ENCODE measurements at places on chromosomes 2 and 18.

- DNase-seq = no peak
These were observed 93.8 kb downstream of the EDAR start for GRCh38 chr2:108895188-108895587.

DNA sequence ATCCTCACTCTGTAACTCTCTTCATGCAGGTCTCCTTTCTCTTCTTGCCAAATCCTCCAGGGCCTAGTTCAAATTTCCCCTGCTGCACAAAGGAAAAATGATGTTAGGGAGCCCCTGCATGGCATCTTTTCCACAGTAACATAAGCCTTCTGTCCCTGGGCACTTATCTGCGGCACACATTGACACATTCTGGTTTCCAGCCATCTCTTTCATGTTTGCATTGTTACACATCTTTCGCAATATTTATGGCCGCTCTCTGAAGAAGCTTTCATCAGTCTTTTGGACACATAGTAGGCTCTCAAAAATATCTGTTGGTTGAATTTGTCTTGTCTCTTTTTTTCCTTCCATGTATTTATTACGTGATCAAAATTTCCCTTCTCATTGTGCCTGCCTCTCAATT lies 1806.1 kb upstream of the PIK3C3 start:
- no peak for DNase-seq

DNA sequence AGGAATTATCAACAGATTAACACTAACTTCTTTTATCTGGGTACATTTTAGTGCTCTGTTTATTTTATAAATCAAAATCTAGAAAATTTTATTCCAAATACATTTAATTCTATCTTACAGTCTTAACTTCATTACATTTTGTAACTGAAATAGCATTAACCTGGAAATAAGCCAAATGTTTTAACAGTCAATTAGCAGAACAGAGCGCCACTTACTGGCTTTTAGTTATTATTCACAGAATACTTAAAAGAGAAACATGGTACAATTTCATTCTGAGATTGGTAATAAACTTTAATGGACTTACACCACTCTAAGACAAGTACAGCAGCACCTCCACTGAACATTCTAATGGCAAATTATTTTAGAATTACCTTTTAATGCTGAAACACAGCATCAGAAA lies 38.6 kb downstream of the SS18 start:
- DNase-seq = no peak

DNA sequence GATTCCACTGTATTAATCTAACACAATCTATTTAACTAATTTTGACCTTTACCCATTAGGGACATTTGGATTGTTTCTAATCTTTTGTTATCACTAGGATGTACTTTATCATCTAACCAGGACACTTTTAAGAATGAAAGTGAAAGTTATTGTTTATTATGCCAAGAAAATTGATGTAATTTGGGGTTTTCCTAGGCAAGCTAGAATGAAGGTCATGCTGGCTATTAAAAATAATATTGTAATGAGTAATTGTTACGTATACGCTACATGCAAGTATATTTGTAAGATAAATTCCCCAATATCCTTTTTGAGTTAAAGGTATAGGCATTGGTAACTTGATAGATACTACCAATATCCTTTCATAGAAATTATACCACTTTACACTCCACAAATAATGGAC lies 74.6 kb downstream of the COL5A2 start:
- no peak for DNase-seq

DNA sequence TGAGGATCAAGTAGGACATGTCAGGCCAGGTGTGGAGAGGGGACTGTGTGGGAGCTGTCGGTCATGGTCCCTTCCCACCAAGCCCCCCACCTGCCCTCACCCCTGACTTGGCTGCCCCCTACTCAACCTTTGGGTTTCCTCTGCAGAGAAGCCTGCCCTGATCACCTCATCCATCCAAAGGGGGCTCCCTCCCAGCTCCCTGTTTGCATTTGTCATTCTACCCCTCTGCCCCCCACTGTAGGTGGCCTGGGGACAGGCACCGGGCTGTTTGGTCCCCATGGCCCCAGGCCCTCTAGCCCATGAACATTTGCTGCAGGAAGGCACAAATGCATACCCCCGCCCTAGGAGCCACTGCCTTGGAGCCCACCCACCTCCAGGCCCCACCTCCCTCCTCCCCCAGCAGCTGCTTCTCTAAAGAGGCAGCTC lies 115.0 kb downstream of the SMAD7 start:
- DNase-seq = no peak

GRCh38 chr18:24267878-24268277 lies 129.0 kb downstream of the CABYR start:
- no peak for DNase-seq

GRCh38 chr2:164449706-164450105 lies 171.6 kb downstream of the GRB14 start:
- DNase-seq = no peak

GRCh38 chr2:121809607-121810006 lies 54.2 kb downstream of the TSN start:
- DNase-seq = no peak

- DNase-seq = no peak
These were observed 172.8 kb downstream of the CD226 start for GRCh38 chr18:69774831-69775230.

- DNase-seq = no peak
These were observed 87.5 kb downstream of the KLF7 start for GRCh38 chr2:207078186-207078798.

GRCh38 chr2:98383166-98383565 lies 36.9 kb downstream of the CNGA3 start:
- DNase-seq = no peak

All from stromal cell of bone marrow (primary cell).